ENCODE measurements at places on chromosomes 3 and 15. TPM values are rescaled to one million over a fixed set of nuclear protein-coding genes. Genes with fewer than 3 reads are reported as not detected.

GRCh38 chr3:130935761-130936492, 42.0 kb downstream of the ATP2C1 start:
- no peak for DNase-seq

GRCh38 chr3:197491923-197492664, 63.7 kb downstream of the BDH1 start:
- no peak for DNase-seq

DNA sequence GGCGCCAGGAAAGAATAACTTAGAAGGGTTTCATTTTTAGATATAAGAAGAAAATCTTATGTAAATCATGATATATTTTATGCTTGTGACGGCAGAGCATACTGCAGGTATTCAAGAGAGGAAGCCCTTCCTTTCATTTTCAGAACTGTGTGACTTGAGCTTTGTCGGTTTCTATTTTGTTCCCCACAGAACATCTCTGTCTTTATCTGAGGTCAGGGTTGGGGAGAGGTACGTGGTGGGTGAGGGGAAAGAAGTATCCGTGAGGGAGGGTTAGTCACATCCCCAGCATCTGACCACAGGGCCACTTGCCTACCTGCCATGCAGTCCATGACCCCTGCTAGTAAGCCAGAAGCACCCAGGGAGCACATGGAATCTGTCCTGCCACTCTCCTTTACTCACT, 126.5 kb downstream of the DGKG start:
- DNase-seq: no peak

- DNase-seq: no peak
These were observed 542.9 kb downstream of the FHIT start for GRCh38 chr3:60708191-60708975.

DNA sequence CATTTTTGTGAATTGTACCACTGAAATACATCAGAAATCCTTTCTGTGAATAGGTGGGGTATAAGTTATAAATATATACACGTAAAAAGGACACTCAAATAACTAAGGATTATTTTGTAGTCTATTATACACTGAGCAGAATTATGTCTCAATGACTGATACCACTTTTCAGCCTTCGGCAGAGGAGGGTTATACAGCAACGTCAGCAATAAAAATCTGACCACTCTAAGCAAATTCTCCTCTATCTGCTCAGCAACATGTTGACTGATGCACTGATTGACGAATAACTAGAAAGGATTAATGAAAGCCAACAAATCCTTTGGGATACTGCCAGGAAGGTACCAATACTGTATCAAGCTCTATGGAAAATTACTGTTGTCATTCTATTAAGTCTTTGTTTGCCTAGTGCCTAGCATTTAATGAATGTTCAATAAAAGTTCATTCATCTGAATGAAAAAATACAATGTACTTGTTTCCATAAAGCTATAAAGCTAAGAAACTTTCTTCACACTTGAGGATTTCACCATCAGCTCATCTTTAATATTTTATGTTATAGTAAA, 5.2 kb downstream of the ARPP19 start:
- no peak for DNase-seq

The CD96 gene
- 32.4 TPM for total RNA-seq

The MELTF gene
- 61.5 TPM for total RNA-seq

The TUSC2 gene
- 32.2 TPM for total RNA-seq

Measured in activated B cell treated with CpG ODN at 0.5 μM for 24 hours (primary cell).